NCI-H1092 treated with DMSO at 0.1 percent for 48 hours (cell line): ENCODE measurements at places on chromosomes 3 and 15.
A peak's percentile ranks its signal among the peaks of the same experiment; 100 is the strongest.

DNA sequence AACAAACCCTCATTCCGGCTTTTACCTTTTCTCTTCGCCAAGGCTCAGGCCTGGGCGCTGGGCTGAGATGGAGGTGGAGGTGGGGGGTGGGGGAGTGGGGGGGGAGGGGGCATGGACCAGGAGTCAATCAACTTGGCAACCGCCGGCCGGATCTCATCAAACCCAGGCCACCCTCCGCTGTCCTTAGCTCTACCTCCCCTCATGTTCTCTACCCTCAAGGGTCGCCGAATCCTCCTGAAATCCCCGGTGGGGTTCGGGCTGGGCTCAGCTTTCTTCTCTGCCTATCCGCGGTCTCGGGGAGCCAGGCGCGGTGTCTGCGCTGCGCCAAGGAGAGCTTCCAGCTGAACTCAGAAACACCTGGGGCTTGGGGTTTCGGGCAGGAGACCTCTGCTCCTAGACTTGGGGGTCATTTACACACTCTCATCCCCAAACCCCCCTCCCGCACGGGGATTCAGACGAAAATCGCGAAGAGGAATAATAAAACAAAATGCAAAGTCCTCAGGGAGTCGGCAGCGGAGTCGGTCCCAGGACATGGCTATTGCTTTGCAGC is 2.5 kb downstream of the ONECUT1 start:
- no peak for DNase-seq

DNA sequence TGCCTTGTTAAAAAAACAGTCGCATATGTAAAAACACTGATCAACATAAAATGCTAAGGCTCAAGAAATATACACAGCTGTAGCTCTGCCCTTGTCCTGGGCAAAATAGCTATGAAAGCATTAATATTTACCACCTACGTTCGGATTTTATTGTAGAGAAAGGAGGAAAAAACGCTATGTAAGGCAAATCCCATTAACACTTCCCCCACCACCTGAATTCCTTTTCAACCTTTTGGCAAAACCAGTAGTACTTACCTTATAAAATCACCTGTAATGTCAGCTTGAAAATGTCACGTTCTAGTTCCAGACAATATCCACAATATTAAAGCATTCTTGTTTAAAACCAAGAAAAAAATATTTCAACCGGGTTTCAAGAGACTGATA is 3.6 kb downstream of the TRA2B start:
- DNase-seq: no peak

- no peak for DNase-seq
These were observed 234.6 kb downstream of the RBMS3 start for GRCh38 chr3:29515451-29515850.

DNA sequence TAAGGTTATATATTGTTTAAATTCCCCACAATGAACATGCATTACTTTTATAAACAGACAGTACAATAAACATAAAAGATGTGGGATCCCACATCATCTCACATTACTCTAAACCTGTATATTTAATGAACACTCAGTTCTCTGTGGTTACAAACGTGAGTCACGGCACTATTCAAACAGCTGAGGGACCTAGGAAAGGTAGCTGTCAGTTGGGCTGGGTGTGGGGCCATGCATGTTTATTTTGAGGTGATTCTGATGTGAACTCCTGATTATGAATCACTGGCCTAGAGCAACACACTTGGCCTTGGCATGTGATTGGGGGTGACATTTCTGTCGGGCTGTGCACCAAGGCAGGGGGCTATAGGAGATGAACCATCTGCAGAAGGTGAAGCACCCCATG is 147.6 kb upstream of the HACD2 start:
- DNase-seq: no peak

GRCh38 chr3:129552287-129553050 is 9.5 kb downstream of the H1-8 start:
- no peak for DNase-seq

GRCh38 chr3:48504051-48504946 is at the start of gene SHISA5:
TSS of gene SHISA5 (minus strand) at chr3:48504174. CDS start at chr3:48504094, 80 bp downstream.
- DNase-seq: no peak

- DNase-seq: no peak
These were observed 322.6 kb downstream of the OCA2 start for GRCh38 chr15:27776501-27776900.

DNA sequence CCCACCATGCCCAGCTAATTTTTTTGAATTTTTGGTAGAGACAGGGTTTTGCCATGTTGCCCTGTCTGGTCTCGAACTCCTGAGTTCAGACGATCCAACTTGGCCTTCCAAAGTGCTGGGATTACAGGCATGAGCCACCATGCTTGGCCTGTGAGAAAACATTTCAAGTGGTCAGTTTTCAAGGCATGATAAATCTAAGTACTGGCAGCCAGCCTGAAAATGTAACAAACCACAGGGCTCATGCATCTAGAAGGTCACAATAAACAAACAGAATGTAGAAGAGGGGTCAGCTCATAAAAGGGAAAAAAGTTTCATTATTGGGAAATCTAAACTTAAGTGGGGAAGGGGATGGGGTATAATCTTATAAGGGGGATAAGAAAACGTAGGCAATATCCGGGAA is 39.9 kb downstream of the PPCDC start:
- no peak for DNase-seq

- DNase-seq: no peak
These were observed 935.0 kb downstream of the ROBO1 start for GRCh38 chr3:78832785-78833204.

DNA sequence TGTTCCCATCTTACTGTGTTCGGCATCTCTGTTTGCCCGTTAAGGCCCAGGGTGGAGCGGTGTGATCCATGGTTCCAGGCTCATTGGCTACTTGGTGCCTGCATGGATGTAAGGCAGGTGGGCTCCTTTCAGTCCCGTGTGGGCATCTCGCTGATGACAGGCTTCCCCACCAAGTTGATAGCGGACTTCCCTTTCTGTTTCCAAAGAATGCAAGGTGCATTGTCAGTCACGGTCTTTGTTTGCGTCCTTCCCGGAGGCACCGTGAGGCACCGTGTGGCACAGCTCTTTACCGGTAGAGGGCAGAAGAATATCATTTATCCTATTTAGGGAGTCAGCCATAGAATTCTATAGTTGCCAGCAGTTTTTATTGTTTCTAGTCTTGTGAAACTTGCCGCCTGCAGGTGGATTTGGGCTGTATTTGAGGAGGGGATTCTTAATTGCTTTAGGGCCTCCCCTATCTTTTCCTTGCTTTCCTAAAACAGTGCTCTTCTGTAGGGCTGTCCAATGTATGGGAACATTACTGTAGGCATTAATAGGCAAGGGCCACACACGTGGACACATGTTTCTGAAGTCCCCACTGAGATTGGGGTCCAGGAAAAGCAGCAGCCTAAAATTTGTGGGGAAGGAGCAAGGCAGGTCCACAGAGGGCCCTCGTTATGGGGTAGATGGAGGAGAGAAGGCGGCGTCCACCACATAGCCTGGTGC is 244.1 kb downstream of the SLCO3A1 start:
- peak; percentile 38 for DNase-seq
